Effector memory CD4-positive, alpha-beta T cell (primary cell): ENCODE measurements at places on chromosomes 16 and 17.

- DNase-seq: no peak
These were observed 2.5 kb downstream of the AATF start for GRCh38 chr17:36951084-36951789.

DNA sequence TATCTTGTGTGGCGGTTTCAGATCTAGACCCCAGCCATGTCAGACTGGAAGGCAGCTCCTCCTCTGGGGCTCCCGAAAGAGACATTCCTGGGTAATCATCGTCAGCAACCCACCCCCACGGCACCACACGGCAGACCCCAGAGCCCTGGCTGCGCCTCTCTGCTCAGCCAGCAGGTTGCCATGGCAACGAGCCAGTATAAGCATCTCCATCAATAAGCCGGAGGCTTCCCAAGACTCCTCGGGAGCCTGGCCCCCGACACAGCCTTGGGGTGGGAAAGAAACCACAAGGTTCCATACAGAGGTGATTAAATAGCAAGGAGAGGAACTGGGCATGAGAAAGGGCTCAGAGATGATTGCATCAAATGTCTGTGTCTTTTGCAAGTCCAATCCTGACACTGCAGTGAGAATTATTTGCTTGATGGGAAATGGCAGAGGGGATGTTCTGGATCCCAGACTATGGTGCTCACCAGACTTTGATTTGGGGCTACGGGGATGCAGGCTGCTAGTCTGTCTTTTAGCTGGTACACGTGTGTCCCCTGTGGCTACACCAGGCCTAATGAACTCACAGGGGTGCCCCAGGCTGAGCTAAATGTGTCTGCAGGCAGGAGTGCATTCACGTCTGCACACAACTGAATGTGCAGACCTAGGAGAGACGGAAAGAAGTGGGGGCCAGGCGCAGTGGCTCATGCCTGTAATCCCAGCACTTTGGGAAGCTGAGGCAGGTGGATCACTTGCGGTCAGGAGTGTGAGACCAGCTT is 320.5 kb upstream of the TNRC6C start:
- DNase-seq: no peak

DNA sequence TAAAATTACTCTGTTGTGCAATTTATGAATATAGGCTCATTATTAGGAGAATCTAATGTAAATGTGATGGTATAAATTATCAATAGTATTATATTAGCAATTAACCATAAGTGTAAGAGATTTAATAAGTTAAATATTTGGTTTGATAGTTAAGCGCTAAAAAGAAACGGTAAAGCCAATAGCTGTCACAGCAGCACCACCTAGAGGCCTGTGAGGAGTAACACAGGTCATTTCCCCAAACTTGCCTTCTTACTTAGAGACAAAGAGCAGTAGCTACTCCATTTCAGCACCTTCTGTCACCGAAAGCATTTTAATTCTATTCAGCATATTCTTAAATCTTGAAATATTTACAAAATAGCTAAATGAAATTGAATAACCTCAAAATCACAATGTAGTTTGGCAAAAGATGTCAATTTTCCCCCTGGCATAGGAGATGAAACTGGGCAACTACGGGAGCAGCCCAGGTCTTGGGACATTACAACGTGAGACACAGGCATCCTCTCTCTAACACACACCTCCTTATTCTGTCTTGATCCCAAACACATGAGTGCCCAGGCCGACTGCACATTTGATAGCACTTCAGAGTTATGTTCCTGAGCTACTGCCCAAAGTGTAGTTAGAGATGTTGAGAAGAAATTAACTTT is 14.3 kb upstream of the DYNLRB2 start:
- peak; percentile 21 for DNase-seq

GRCh38 chr17:57289613-57290012 is 33.3 kb downstream of the MSI2 start:
- DNase-seq: no peak

DNA sequence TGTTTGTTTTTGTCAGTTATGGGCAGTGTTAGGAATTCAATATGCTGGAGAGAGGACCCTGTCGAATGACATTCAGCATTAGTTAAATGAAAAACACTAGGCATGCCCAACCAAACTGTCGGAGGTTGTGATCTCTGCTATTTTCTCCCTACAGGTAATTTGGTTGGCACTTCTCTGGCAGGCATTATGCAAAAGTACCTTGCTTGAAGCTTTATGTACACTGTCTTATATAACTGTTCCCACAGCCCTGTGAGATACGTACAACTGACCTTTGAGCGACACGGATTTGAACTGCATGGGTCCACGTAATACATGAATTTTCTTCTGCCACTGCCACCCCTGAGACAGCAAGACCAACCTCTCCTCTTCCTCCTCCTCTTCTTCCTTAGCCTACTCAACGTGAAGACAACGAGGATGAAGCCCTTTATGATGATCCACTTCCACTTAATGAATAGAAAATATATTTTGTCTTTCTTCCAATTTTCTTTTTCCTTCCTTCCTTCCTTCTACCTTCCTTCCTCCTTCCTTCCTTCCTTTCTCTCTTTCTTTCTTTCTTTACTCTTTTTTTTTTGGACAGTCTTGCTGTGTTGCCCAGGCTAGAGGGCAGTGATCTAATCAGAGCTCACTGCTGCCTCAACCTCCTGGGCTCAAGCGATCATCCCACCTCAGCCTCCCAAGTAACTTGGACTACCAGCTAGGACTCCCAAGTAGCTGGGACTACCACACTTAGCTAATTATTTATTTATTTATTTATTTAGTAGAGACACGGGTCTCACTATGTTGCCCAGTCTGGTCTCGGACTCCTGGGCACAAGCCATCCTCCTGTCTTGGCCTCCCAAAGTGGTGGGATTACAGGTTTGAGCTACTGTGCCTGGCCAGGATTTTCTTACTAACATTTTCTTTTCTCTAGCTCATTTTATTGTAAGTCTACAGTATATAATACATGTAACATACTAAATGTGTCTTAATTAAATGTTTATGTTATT is 77.3 kb downstream of the WIPI1 start:
- no peak for DNase-seq

DNA sequence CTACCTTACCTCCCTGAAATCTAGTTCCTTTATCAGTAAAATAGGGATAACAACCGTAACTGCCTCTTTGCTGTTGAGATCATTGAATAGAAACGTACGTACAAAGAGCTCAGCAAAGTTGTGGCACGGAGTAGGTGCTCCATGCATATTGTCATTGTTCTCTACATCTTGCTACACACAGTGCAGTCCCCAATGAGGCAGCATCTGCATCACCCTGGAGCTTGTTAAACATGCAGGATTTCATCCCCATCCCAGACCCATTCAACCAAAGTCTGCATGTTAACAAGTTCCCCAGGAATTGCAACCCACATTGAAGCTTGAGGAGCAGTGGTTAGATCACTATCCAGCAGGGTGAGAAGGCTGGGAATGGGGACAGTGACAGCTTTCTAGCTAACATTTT is 33.7 kb upstream of the CCL2 start:
- DNase-seq: no peak

DNA sequence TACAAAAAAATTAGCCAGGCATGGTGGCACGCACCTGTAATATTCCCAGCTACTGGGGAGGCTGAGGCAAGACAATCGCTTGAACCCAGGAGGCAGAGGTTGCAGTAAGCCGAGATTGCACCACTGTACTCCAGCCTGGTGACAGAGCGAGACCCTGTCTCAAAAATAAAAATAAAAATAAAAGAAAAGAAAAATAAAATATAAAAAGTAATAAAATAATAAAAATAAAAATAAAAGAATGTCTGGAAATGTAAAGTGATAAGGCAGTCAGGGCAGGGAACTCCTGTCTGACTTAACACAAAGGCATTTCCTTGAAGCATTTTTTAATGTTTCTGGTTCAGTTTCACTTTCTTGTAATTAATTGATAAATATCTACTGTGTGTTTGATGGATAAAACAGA is 34.7 kb upstream of the DNAJA2 start:
- DNase-seq: no peak

DNA sequence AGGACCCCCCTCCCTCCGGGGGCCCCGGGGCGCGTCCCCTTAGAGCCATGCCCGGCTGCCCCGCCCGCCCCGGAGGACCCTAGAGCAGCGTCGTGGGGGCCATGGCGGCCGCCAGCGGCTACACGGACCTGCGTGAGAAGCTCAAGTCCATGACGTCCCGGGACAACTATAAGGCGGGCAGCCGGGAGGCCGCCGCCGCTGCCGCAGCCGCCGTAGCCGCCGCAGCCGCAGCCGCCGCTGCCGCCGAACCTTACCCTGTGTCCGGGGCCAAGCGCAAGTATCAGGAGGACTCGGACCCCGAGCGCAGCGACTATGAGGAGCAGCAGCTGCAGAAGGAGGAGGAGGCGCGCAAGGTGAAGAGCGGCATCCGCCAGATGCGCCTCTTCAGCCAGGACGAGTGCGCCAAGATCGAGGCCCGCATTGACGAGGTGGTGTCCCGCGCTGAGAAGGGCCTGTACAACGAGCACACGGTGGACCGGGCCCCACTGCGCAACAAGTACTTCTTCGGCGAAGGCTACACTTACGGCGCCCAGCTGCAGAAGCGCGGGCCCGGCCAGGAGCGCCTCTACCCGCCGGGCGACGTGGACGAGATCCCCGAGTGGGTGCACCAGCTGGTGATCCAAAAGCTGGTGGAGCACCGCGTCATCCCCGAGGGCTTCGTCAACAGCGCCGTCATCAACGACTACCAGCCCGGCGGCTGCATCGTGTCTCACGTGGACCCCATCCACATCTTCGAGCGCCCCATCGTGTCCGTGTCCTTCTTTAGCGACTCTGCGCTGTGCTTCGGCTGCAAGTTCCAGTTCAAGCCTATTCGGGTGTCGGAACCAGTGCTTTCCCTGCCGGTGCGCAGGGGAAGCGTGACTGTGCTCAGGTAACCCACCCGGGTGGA is 759 bp downstream of the ALKBH5 start:
- DNase-seq: peak; percentile 75

- DNase-seq: no peak
These were observed 410.6 kb downstream of the ZFHX3 start for GRCh38 chr16:72637306-72637705.

GRCh38 chr16:30096862-30097563 is 1.0 kb upstream of the YPEL3 start:
- no peak for DNase-seq

DNA sequence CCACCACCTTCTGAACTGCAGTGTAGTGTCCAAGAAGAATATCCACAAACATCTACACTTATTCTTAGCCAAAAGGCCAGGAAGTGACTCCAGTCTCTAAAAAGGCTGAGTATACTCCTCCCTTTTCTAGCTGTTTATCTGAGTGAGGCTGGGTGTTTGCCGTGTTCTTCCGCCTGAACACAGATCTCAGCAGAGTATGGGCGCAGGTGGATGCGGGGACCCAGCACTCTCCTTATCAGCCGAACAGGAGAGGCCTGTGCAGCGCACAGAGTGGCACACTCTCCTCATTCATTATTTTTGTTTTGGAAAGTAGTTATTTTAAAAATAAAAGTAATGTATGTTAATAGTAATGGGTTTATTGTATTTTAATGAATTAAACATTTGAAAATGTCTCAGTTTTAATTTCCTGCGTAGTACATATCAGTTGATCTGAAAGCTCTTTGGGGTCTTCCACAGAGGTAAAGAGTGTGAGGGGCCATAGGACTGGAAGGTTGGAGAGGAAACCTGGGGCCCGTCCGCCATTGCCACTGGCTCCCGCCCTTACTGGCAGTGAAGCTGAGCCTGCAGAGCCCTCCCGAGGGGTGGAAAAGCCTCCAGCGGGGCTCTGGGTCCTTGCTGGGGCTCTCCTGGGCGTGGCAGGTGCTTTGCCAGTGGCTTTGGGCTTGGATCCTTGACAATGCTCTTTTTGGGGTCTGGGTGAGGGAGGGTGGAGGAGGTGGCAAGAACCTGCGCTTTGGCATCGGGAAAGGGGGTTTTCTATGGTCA is 53.8 kb downstream of the PDPK1 start:
- DNase-seq: no peak

DNA sequence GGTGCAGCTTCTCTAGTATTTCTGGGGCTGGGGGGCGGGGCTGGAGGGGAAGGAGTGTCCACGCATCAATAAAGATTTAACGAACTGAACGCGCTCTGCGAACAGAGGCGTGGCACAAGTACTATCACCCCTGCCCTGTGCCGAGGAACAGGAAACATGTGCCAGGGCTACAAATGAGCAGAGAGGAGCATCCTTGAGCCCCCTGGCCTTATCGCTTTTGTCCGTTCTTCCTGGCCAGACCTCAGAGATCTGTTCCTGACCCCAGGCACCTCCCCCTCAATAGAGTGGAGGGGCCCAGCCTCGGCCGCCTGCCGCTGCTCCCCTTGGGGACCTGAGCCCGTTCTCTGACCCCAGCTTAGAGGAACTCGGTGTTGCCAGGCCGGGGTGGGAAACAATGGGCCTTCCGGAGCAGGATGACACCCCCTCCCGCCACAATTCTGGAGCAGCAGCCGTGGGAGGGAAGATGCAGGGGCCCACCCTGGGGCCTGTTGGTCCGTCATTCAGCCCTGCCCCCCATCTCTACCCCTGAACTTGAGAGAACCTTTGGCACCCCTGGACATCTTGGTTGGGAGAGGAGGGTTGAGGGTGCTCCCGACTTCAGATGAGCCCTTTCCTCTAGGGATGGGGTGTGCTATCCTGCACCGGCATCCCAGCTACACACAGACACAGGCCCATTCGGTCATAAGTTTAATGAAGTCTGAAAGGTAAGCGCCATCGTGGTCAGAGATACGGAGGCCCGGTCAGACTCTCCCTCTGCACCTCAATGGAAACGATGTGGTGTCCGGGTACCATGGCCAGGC is 1.1 kb downstream of the NAA38 start:
- DNase-seq: no peak

DNA sequence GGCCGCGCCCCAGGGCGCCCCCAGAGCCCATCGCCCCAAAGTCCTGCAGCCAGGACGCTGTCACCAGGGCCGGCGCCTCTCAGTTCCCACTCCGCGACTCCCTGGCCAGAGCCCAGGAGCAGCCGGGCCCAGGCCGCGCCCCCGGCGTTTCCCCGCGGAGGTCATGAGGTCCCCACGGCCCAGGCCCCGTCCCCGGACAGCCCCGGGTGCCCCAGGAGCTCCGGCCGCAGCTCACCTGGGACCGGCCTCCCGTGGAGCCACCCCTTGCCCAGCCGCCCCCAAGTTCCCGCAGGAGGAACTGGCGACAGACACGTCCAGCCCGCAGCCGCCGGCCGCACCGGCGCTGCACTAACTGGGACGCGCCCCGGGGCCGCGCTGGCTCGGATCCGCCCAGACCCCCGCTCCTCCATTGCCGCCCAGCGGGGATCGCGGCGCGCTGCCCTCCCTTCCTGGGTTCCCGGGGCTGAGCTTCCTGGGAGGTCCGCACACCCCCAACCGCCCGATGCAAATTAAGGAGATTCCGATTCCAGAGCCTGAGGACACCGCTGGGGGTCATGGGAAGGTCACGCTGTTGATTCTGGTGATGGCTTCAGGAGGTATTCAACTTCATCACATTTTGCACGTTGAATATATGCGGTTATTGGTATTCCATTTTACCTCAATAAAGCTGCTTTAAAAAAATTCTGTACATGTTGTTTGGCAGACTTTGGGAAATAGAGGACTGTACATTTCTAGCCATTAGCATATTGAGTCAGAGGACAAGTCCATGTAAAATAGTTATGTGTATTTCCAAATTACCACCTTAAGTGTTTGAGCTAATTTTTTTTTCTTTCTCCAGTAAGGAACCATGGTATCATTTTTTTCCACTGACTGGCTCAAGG is 9.9 kb downstream of the AHSP start:
- no peak for DNase-seq

GRCh38 chr16:2520097-2520783 is at the start of gene AMDHD2:
Gene AMDHD2 (plus strand): TSS chr16:2520371. CDS start chr16:2520459, 88 bp downstream.
- peak; percentile 85 for DNase-seq

GRCh38 chr17:57197466-57198071 is 58.8 kb upstream of the MSI2 start:
- no peak for DNase-seq

GRCh38 chr16:66576296-66576695 is 3.0 kb upstream of the CMTM2 start:
- no peak for DNase-seq
